ENCODE measurements at places on chromosomes 12 and 14.

GRCh38 chr12:27094726-27095125, 12.3 kb upstream of the C12orf71 start:
- DNase-seq, result no peak

- DNase-seq, result no peak
Measured at GRCh38 chr12:10249690-10250455, 37.2 kb downstream of the GABARAPL1 start.

- no peak for DNase-seq
Measured at GRCh38 chr14:44653641-44654040, 146.6 kb upstream of the FSCB start.

DNA sequence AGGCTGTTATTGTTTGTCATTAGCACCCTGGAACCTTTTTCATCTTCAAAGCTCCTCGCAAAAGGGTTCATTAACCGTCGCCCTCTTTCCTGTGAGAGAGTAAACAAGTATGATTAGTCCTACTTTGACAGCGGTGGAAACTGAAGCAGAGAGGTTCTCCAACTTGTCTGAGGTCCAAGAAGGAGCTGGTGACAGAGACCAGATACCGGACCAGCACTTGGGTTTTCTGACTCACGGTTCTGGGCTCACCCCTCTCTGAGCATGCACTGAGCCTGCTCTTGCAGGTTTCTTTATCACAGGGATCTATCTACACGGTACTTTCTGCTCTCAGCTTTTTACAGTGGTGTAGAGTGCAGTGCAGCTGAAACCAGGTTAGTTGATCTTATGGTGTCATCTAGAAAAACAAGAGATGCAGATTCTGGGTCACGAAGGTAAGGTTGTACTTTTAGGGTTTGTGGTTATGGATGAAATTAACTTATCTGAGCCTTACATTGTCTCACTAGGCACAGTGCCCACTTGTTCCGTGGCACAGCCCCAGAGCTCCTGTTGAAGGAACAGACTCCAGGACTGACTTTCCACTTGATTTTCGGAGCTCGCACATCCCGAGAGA, 62.1 kb downstream of the PPP2R5C start:
- no peak for DNase-seq

- DNase-seq, result no peak
Measured at GRCh38 chr14:104597576-104597975, 7.0 kb downstream of the TMEM179 start.

DNA sequence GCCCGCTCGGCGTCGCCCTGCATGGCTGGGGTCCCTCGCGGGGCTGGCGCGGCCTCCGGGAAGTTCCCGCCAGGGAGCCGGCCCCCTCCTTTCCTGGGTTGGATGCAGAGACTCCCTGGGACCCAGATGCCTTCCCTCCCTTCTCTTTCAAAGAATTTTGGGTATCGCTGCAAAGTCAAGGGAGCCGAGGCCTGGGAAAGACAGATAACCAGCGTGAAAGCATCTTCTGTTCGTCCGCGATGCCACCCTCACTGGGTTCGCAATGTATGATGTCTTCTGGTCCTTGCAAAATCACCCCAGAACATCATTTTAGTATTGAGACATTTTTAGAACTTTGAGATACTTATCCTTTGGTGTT, 451 bp downstream of the IRAK3 start:
- DNase-seq, result no peak

- no peak for DNase-seq
Measured at GRCh38 chr14:99554184-99554583, 49.8 kb downstream of the CCDC85C start.

GRCh38 chr14:100741966-100742365, 15.3 kb downstream of the DLK1 start:
- no peak for DNase-seq

DNA sequence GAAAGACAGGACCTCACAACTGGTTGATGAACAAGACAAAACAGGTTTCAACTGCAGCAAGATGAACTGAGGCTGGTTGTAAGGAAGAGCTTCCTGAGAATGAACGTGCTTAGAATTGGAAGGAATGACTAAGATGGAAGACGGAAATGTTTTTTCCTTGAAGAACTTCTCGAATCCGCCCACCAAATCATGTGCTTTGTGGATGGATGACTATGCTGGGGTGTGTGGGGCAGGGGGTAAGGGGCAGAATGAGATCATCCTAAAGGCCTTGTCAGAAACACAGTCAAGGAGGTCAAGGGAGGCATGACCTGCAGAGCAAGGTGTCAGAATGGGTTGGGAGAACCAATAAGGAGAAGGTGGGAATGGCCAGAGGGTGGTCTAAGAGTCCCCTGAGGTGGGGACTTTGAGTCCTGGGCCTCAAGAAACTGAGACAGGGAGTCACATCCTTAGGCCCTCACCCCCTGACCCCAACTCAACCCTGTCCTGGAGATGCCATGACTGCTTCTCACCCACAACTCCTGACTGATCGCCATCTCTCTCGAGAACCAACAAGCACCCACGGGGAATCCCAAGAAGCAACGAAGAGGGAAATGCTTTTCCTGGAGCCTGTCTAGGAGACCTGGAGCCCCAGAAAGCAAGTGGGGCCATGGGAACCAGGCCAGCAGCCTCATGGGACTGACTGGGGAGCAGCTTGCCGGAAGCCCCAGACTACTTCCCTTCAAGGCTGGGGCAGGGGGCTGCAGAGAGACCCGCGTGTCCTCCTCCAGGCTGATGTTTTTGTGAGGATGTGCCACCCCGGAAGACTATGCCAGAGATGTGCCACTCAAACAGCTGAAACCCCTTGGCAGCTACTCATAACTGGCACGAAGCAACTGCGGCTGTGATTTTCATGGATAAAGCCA, 84.0 kb downstream of the ACTN1 start:
- no peak for DNase-seq

- no peak for DNase-seq
Measured at GRCh38 chr12:109127533-109128242, 11.3 kb downstream of the ACACB start.

DNA sequence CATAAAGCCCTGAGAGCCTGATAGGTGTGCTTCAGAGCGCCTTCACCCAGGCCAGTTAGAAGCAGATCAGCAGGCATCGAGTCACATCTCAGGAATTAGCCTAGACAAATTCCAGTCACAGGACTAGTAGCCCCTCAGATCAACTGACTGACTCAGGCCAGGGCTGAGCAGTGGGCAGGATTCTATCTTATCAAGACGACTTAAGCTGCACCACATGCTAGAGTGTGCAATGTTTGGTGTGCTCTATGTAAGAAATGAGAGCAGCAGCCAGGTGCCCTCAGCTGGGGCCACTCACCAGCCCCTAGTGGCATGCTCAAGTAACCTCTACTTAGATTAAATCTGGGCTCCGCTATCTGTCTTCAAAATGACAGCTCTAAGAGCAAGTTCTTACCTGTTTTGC, 19.7 kb upstream of the NGB start:
- DNase-seq, result no peak

DNA sequence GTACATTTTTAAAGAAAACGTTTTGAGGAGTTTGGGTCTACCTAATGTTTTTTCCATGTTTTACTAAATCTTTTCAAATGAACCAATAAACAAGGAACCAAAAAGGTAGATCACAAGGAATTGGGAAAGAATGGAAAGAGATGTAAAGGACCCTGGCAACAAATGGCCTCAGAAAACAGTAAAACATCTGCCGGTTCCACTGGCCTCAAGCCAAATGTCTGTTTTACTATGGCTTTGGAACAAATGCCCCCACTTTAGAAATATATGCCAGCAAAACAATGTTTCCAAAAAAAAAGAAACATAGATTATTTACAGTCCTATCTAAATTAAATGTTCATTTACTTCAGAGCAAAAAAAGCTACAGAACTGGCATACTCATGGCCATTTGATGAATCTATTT, 3.0 kb downstream of the TRMT5 start:
- DNase-seq, result no peak

DNA sequence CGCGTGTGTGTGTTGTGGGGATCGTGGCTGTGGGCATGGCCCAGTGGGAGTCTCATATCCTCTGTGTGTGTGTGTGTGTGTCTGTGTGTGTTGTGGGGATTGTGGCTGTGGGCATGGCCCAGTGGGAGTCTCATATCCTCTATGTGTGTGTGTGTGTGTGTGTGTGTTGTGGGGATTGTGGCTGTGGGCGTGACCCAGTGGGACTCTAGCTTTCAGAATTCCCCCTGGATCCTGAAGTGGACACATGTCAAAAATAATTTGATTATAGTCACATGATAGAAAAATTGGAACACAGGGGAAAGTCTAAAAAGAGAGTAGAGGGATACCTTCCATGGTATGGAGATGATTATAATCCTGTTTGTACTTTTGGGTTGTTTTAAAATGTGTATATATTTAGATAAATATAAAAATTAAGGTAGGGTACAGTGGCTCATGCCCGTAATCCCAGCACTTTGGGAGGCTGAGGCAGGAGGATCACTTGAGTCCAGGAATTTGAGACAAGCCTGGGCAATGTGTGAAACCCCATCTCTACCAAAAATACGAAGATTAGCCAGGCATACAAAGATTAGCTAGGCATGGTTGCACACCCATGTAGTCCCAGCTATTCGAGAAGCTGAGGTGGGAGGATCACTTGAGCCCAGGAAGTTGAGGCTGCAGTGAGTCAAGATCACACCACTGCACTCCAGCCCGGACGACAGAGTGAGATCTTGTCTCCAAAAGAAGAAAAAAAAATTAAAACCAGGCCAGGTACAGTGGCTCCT, 11.0 kb downstream of the PAPLN start:
- DNase-seq, result no peak

DNA sequence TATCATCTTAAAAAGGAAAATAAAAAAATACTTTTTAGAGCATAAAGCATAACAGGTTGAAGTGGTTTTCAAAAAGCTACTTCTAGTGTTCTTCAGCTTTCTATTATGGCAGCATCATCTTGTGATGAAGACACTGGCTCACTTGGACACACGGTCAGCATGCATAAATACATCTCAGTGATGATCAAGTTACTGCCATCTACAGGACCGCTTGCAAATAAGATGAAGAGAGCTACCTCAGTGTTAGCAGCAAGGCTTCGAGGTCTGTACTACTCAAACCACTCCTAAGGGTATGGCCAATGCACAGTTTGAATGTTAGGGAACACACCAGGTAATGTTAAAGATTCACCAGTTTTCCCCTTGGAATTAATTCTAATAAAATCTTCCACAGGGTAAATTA, 58.8 kb downstream of the GALC start:
- no peak for DNase-seq

- DNase-seq, result no peak
Measured at GRCh38 chr12:19848421-19848820, 409.1 kb downstream of the AEBP2 start.

- no peak for DNase-seq
Measured at GRCh38 chr12:114403011-114403689, 2.8 kb downstream of the TBX5 start.

- no peak for DNase-seq
Measured at GRCh38 chr14:92207928-92208265, 86.1 kb downstream of the CPSF2 start.

- DNase-seq, result no peak
Measured at GRCh38 chr14:68784978-68785533, 7.8 kb downstream of the ZFP36L1 start.

DNA sequence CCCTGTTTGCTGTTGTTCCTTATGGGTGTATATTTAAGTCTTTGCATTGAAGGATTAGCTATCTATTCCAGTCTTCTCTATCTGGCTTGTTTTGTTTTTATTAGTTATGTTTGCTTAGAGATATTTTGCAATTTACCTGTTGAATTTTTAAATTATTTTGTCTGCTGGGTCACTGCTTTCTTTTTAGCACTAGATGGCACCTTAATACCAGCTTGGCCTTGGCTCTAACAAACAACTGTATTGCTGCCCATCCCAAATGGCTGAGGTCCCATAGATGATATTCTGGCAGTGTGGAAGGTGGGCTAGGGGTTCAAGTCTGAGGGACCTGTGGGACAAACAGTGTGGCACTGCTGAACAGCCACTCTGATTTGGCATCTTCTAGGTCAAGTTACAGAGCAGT, 144.0 kb upstream of the FBXO33 start:
- no peak for DNase-seq

DNA sequence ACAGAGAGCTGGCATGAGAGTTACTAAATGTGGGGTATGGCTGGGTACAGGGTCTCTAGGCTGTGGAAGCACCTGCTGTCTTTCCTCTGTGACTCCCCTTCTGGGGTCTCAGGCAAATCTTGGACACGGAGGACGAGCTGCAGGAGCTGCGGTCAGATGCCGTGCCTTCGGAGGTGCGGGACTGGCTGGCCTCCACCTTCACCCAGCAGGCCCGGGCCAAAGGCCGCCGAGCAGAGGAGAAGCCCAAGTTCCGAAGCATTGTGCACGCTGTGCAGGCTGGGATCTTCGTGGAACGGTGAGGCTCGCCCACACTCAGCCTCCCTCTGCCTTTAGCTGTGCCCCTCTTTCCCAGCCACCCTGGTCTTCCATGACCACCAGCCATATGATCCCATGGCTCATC, 19.4 kb downstream of the PPP1R1A start:
- DNase-seq, result no peak

DNA sequence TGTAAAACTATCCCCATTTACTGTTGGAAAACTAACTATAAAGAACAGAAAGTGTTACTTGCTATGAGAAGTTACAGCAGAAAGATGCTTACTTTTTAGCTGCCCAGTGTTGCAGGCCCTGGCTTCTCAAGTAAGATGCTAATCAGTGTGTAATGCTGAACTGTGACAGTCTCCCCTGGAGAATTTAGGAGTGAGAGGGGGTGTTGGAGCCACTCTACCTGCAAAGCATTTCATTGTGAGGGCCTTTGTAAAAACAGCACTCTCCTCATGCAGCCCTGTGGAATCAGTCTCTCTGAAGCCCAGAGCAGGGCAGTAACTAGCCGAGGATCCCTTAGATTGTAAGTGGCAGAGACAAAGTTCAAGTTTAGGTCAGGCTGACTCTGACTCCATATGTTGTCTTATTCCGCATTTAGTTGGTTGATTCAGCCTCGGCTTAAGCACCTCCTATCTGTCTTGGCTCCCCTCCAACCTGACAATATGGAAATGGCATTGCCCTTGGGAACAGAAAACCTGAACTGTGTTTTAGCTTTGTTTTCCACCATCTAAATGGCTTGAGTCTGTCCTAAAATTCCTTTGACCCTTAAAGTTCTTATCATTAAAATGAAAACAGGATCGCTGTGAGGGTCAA, 141.3 kb downstream of the PRKCH start:
- no peak for DNase-seq

- no peak for DNase-seq
Measured at GRCh38 chr12:69497308-69498026, 27.3 kb downstream of the FRS2 start.
